Astrocyte of the hippocampus (primary cell): ENCODE measurements at places on chromosomes 5 and 9.
A peak's percentile ranks its signal among the peaks of the same experiment; 100 is the strongest.

- peak; percentile 42 for DNase-seq
These were observed 57.2 kb downstream of the ITGA1 start for GRCh38 chr5:52844885-52845284.

DNA sequence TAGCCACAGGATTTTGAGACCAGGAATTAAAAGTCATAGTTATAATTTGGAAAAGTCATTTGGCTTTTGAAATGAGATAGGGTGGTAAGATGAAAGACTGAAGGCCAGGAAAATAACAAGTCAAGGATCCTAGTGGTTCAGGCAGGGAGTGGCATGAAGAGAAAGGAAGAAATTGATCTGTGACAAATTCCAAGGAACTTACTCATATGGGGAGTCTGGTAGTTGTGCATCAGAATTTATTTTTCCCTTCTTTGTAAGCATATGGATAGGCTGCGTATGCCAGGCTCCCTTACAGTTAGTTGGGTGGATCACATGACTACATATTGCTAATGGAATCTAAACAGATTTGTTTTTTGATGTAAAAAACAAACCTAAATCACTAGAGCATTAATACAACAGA lies 21.0 kb downstream of the ISL1 start:
- no peak for DNase-seq

GRCh38 chr5:96279801-96280542 lies 153.1 kb downstream of the PCSK1 start:
- no peak for DNase-seq

- DNase-seq = no peak
These were observed 309.6 kb upstream of the RFX3 start for GRCh38 chr9:3835393-3835792.

- DNase-seq = no peak
These were observed 32.8 kb downstream of the AFAP1L1 start for GRCh38 chr5:149304195-149305078.

DNA sequence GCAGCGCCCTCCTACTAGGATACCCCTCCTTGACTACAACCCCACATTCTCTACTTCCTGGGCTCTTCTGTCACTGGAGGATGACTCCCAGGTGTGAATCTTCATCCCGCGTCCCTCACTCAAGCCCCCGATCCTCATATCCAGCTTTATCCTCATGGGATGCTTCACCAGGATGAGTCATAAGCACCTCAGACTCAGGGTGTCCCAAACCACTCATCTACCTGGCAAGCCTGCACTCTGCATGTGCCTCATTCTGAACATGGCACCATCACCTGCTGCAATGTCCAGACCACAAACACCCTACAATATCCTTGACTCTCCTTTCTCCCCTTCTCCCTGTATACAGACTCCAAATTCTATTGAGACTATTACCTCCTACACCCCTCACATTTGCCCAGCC lies 1.5 kb upstream of the TGFBI start:
- no peak for DNase-seq

DNA sequence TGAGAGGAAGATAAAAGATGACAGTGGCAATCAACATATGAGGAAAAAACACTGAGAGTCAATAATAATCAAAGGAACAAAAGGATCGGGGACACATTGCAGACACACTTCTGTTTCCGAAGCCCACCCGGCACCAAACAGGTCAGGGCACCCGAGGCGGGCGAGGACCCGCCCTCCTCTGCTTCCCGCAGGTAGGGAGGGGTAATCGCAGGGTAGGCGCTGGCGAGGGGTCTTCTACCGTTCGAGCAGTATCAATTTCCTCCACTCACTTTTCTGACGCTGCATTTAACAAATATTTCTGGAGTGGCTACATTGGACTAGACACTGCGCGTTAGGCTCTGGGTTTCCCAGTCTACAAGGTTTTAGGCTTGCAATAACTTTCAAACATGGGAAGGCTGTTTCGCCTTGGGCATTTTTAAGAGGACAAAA lies 1.3 kb downstream of the TXN start:
- DNase-seq = no peak

- DNase-seq = peak; percentile 82
These were observed 69.0 kb downstream of the MVB12B start for GRCh38 chr9:126395439-126396212.

DNA sequence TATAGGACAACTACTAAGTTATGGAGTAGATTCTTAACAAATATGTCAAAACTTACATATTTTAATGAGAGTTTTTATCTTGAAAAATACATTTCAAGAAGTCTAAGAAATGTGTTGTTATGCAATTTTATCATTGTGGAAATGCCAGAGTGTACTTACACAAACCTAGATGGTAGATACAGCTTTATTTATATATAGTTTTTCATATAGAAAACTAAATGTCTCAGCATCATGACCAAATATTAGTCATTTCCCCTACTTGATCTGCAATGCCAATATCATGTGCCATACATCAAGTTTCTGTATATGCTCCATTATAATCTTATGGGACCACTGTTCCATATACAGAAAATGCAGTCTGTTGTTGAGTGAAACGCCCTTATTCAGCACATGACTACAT lies 28.7 kb downstream of the CAST start:
- DNase-seq = no peak

- DNase-seq = peak; percentile 68
These were observed 9.9 kb upstream of the TRIM36 start for GRCh38 chr5:115179394-115180164.

DNA sequence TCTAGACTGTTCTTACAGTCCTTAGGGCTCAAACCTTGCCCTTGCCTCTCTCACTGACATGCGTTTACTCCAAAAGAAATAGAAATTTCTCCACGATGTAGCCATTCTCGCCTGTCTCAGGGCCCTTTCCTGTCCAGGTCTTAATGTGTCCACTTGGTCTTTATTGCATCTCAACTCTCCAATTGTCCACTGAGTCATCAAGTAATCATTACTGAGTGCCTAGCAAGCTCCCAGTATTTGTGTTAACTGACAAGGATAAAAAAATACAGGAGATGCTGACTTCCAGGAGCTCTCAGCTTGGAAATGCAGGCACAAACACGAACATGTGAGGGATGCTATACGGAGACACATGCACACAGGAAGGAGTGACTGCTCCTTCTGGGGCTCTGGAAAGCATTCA lies 147.3 kb downstream of the ARSB start:
- no peak for DNase-seq

DNA sequence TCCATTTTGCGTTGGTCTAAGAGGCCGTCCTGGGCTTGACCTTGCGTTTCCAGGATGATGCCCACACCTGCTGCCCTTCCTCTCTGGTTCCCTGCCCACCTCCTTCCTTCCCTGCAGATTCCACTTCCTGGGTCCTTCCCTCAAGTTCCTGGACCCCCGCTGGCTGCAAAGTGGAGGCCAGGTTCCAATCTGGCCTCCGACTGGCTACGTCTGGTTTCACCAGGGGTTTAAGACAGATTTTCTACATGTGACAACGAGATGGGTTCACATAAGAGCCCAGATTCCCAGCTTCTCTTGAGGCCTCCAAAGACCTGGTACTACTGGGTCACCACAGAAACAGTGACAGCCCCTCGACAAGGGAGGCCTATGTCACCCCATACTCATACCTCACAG lies 2.1 kb downstream of the MGAT4B start:
- no peak for DNase-seq

GRCh38 chr5:138951091-138951985 lies 76.2 kb upstream of the LRRTM2 start:
- DNase-seq = no peak
